ENCODE measurements at places on chromosomes 1 and 21.

- DNase-seq, result no peak
These were observed 2.5 kb downstream of the LHX4 start for GRCh38 chr1:180232521-180233043.

- DNase-seq, result peak; percentile 54
These were observed 70.8 kb upstream of the KCND3 start for GRCh38 chr1:112060261-112060660.

GRCh38 chr21:42079008-42079938 is 8.2 kb downstream of the UMODL1 start:
- no peak for DNase-seq

DNA sequence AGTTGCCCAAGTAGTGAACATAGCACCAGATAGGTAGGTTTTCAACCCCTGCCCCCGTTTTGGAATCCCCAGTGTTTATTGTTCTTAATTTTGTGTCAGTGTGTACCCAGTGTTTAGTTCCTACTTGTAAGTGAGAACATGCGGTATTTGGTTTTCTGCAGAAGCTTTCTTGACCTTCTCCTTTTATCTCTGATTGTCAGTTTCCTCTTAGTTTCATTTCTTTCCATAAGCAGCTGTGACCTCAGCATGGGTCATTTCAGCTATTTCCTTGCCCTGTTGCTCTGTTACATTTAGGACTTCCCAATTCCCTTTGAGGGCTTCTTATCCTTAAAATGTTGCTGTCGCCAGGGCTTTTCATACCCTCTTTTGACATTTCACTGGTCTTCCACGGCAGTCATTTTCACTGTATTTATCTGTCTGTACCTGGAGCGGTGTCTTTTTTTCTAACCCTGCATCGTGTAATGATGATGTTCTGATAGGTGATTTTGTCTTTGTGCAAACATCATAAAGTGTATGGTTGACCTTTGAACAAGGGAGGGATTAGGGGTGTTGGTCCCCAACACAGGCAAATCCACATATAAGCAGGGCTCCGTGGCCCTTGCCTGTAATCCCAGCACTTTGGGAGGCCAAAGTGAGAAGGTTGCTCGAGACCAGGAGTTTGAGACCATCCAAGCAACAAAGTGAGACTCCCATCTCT is 15.0 kb downstream of the ITSN1 start:
- DNase-seq, result no peak

DNA sequence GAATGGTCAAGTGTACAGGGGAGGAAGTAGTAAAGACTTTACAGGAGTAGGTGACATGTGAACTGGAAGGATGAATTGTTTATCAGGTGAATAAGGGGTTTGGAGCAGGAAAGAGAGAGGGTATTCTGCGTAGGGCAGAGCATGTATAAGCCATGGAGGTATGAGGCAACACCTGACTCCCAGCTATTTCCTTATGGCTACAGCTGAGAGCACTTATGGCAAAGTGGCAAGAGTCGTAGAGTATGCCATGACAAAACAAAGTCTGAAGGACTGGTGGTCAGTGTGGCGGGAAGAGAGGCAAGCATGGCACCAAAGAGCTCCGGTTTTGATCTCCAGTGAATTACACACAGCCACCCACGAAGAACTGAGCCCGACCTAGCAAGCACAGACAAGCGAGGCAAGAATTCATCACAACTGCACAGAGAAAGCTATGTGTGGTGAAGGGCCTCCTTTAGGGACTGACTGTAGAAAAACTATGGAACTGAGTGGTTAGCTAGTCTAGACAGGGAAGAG is 9.0 kb upstream of the ELOVL1 start:
- no peak for DNase-seq

DNA sequence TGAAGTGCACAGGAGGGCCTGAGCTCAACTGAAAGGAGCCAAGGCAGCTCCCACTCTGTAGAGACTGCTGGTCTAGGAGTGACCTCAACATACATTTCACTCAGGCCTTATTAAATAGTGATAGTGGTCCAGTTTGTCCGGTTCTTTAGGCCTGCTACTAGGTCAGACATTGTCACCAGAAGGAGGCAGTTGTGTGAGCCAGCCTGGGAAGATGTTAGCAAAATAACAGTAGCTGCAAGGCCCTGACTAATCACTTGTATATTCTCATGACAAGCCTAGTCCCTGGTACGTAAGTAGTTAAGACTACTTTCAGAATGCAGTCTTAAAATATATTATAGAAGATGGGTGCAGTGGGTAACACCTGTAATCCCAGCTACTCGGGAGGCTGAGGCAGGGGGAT is 264.0 kb upstream of the CAMK1G start:
- no peak for DNase-seq

GRCh38 chr21:38089763-38090046 is 167.1 kb upstream of the KCNJ15 start:
- no peak for DNase-seq

DNA sequence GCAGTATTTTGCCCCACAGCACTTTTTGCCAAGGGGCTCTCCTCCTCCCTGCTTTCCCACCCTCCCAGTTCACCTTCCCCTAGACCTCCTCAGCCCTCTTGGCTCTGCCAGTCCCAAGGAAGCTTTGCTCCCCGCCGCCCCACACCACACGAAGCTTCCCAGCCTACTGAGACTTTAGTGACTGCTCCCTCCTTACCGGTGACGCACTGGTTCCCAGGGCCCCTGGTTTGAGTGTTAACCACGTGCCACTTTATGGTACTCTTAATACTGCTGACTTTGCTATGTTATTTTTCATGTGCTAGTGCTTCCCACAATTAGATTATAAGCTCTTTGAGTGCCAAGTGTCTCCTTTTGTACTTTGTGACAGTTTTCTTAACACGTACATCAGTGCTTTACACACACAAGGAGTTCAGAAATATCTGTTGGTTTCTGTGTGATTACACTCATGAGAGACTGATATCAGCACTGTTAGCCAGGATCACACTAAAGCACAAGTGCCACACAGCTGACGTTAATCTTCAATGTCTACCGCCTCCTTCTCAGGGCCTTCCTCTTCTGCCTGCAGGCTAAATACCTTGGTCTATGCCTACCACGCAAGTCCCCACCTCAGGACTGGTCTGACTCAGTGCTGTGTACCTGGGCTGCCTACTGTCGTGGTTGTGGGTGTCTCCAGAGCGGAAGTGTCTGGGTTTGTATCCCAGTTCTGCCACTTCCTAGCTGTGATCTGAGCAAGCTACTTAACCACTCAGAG is 61.0 kb downstream of the DNTTIP2 start:
- DNase-seq, result no peak

GRCh38 chr1:79353224-79353623 is 346.7 kb upstream of the ADGRL4 start:
- DNase-seq, result peak; percentile 59

- DNase-seq, result no peak
These were observed 19.1 kb upstream of the MED18 start for GRCh38 chr1:28309702-28310101.

GRCh38 chr1:99279525-99279924 is 15.2 kb downstream of the PLPPR4 start:
- peak; percentile 77 for DNase-seq

DNA sequence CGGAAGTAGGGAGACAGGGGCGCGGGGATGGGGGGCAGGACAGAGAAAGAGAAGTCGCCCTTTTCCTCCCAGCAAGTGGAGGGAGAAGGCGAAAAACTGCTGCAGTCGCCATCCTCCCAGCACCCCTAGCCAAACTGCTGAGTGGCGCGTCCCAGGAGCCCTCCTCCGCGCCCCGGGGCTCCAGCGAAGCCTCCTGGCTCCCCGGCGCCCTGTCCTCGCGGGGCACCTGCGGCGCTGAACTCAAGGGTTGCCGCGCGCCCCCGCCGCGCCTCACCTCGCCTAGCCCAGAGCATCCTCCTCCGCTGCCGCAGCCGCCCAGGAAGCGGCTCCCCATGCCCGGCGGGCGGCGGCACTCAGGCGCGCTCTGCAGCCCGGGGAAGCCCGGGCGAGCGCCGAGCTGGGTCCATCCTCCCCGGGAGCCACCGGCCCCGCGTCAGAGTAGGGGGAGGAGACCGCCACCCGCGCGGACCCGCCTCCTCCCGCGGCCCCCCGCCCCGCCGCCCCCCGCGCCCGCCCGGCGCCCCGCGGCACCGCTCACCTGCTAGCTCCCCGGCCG is at the start of gene DAB1:
TSS of gene DAB1 (minus strand) at position 405 of the 556 bp plus-strand sequence. CDS start 133,030 bp downstream, outside the sequence.
- DNase-seq, result no peak

GRCh38 chr1:207789792-207790787 is 38.2 kb downstream of the CD46 start:
- no peak for DNase-seq

DNA sequence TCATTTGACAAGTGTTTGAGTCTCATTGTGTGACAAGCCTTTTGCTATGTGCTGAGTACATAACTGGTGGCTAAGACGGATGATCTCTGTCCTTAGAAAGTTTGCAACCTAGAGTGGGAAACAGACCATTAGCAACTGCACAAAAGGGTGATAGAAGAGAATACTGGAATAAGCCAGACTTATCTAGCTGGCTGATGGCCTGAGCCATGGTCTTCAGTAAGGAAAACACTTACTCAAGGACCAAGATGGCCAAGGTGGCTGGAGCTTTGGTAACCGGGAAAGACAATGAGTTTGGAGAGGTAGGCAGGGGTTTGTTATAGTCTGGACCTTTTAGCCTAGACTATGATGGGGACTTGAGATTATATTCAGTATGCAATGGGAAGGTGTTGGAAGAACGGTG is 1.6 kb upstream of the TAF12 start:
- no peak for DNase-seq

GRCh38 chr1:16724718-16725438 is 15.4 kb upstream of the RNU1-4 start:
- no peak for DNase-seq

- no peak for DNase-seq
These were observed 763.3 kb upstream of the BRINP3 start for GRCh38 chr1:191240925-191241324.

DNA sequence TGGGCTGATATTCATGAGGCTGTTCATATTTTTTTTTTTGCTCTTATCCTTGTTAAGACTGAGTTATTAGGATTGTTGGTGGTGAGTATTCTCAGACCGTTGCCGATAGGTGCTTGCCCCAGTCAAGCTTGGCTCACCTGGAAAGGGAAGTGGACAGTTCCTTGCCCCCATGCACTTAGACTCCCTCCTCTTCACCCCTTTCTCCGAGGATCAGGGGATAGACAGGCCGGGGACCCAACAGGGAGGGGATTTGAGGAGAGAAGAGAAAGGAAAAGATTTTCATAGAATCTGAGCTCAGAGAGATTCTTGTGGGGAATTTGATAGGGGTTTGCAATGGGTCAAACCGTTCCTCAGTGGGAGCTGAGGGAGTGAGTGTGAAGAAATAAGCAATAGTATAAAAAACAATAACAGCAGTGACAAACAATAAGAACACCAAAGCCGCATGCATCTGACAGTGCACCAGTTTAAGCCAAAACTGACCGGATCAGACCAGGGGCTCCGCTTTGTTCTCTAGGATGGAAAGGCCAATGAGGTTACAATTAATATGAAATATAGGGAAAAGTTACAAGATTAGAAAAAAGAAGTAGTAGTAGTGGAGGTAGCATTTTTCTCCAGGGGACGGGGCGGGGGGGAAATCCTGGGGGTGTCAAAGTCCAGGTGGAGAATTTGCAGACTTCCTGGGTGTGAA is 8.9 kb downstream of the PAX7 start:
- DNase-seq, result no peak

DNA sequence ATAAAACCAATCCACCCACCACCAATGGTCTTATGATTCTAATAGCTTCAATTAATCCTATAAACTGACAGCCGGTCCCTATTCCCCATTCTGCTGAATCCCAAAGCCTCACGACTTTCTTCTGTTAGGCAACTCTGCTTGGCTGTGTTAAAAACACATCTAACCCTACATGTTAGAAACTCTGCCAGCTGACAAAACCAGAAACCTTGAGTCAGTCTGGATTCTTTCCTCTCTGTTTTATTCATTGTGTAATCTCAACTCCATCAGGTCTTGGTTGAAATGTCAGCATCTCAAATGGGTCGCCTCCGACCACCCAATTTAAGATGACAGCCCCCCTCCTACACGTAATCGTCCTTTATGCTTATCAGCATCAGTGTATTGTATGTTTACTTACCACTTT is 312.1 kb downstream of the DISC1 start:
- no peak for DNase-seq

- no peak for DNase-seq
These were observed 667 bp downstream of the HHIPL2 start for GRCh38 chr1:222547260-222547614.

GRCh38 chr1:232880354-232880753 is 70.1 kb upstream of the NTPCR start:
- peak; percentile 38 for DNase-seq

GRCh38 chr1:4301007-4301406 is 353.4 kb upstream of the AJAP1 start:
- no peak for DNase-seq

DNA sequence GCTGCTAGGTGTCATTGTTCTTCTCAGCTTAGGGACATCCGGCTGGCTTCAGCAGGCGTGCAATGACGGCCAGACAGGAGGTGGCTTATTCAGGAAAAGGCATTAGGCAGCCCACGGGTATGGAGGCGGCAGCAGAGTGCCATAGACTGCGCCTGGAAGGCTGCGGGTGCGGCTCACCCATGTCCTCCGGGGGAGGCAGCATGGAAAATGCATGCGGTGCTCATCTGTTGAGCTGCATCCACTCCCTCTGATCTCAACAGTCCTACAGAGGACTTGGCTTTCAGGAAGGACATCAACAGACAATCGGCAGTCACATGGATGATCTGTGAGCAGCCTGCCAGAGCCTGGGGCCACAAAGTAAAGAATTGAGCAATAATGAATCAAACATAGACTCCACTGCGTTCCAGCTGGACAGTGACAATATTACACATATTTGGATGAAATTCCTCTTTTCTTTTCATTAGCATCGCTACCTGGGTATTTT is 42.9 kb downstream of the UMODL1 start:
- DNase-seq, result no peak

GRCh38 chr1:59214248-59215208 is 82.4 kb upstream of the FGGY start:
- no peak for DNase-seq

DNA sequence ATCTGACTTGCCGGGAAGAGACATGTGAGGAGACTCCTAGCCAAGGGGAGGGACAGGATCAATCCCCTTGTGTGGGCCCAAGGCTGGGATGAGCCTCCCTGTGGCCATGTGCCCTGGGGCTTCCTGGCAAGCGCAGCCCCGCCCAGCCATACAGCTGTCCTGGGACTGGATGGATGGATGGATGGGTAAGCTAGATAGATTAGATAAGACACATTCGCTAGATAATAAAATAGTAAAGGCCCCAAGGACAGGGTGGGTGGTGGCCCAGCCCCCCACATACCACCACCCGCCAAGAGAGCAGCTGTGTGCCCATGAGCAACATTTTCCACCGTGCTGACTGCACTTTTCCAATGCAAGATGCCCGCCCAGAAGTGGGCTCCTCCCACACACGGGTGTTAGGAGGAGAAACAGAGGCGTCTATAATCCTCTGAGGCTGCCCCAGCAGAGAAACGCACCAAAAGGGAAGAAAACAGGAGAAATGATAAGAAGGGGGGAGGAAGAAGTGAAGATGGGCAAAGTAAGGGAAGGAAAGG is 25.1 kb downstream of the ZBTB17 start:
- DNase-seq, result no peak

- no peak for DNase-seq
These were observed 20.3 kb downstream of the SLC37A1 start for GRCh38 chr21:42533963-42534355.

GRCh38 chr1:237864338-237865244 is 26.1 kb downstream of the ZP4 start:
- DNase-seq, result no peak
